ENCODE measurements at places on chromosomes 12 and 14.

DNA sequence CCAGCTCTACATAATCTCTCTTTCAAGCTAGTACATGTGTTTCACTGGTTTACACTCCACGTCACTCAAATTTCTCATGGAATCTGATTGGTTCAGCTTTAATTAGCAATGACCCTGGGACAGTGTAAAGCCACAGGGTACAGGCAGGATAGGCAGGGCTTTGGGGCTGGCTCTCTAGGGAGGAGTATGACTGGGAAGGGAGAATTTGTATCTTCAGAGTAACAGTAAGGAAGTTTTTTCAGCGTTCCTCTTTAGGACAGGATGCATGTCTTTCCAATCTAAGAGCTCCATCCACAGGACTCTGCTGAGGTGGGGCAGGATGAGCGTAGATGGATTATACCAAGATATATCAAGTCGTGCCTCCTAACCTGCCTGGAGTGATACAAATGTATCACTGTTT is 112.0 kb upstream of the CLEC14A start:
- DNase-seq = no peak

DNA sequence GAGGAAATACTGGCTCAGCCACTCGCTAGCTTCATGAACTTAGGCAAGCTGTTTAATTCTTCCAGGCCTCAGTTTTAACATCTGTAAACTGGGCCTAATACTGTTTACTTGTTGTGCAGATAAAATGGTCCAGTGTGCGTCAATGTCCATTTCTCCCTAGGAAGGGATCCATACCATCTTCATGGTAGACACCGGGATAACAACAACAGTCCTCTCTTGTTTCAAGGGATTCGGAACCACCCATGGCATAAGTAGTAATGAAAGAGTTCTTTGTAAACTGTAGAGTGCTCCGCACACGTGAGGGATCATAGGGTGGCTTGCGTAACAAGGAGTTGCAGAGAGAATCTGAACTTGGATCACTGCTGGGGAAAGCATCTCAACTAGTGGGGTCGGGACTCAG is 17.3 kb upstream of the CHGA start:
- DNase-seq = no peak

GRCh38 chr12:104855599-104855998 is 102.5 kb downstream of the SLC41A2 start:
- DNase-seq = no peak

DNA sequence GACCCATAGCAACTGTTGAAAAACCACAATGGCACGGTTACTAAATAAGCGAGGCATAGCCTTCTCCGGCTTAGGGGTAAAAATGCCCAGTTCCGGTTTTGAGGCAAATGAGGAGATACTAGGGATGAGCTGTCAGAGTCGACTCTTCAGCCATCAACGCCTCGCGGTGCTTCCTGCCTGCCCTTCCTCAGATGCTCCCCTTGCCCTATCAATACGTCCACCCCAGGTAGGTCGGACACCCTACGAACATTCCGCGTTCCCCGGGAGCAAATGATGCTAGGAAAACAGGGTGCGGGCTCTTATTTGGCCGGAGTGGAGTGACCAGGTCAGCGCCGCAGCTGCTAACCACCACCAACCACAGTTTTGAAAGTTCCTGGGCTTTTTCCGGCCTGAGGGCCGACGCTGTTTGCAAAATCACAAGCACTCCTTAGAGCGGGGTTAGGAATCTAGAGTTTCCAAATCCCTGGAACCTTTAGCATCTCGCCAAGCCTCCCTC is 1.2 kb downstream of the SRSF9 start:
- DNase-seq = peak; percentile 66

DNA sequence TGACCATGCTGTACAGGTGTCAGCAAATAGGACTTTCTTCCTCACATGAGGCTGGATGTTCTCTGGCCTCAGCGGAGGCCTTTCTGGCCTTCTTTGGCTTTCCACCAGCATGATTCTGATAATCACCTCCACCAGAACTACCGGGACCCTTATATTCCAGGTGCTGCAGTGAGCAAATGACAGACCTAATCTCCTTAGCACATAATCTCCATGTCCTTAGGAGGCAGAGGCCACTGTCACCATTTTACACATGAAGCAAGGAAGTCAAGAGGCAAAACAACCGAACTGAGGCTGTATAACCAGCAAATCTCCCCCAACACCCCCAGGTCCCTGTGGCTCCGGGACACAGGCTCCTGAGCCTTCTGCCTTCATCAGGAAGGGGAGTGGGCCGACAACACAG is 91.2 kb downstream of the ITPK1 start:
- no peak for DNase-seq
